Hindlimb muscle (tissue), 1 donor: ENCODE measurements at places on chromosomes 7 and 10. TPM values are rescaled to one million over a fixed set of nuclear protein-coding genes. Genes with fewer than 3 reads are reported as not detected.

WNT2 gene
- 1.1 TPM for polyA plus RNA-seq

TOMM7 gene
- 882 TPM for polyA plus RNA-seq

SEC24C gene
- 50.5 TPM for polyA plus RNA-seq

DNA sequence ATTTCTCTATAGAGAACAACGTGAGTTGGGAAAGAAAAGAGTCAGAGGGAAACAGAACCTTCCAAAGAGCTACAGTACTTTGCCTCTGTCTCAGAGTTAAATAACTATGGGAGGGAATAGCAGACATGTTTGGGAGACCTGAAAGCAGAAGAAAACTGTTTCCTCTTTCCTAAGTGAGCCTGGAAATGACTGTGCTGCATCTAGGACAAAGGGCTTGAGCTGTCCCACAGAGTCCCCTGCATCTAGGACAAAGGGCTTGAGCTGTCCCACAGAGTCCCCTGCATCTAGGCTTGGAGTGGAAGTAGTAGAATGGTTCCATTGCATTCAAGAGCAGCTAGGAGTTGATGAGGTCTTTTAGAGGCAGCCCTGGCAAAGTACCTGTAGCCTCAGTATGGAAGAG lies 149.7 kb downstream of the DKK1 start:
- no peak for DNase-seq

GRCh38 chr10:86690231-86690630 lies 21.9 kb downstream of the LDB3 start:
- no peak for DNase-seq

DNA sequence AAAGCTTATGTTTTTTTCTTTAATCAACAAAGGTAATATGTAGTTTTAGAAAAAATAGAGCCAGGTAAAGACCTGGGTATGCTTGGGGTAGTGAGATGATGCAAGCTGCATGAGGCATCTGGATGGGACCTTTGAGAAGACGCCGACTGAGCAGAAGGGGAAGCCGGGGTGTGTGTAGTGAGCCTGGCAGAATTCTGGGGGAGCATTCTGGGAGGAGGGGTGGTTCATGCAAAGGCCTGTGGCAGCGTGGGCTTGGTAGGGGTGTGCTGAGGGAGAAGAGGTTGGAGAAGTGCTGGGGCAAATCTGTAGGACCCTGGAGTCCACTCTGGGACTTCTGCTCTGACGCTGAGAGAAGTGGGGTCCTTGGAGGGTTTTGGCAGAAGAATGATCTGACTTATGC lies 33.9 kb upstream of the SHH start:
- no peak for DNase-seq

DNA sequence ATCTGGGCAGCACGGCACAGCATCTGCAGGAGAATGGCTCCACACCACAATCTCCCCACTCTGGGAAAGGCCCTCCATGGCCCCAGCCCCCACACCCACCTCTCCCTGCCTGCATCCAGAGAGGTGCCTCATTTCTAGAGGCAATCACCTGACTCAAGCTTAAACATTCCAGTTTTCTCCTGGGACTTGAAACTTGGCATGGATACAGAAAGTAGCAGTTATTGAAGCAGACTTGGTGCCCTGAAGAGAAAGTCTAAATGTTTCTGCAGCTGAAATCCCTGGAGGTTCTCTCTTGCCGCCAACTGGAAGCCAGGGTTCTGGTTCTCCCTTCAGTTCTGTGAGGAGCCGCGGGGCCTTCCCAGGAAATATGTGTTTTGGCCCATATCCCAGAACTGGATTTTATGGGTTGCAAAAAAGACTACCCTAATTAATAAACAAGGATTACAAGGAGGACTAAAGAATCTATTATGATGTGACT lies 122.8 kb downstream of the SKIDA1 start:
- DNase-seq = no peak

DNA sequence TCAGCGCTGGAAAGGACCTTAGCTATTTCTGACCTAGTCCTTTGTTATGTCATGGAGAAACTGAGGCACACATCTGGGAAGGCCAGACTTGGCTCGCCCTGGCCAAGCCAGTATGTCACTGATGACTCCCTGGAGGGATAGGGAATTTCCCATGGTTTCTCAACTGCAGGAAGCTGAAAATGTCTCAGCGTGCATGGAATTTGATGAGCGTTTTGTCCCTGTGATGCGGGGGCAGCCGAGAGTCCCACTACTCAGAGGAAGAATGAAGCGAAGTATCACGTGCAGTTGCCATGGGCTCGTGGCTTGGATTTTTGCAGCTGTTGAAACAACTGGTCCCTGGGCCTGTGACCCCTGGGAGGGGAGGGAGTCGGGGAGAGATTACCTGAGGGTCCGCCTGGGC lies 44.8 kb downstream of the CLIP2 start:
- DNase-seq = peak; percentile 31

DNA sequence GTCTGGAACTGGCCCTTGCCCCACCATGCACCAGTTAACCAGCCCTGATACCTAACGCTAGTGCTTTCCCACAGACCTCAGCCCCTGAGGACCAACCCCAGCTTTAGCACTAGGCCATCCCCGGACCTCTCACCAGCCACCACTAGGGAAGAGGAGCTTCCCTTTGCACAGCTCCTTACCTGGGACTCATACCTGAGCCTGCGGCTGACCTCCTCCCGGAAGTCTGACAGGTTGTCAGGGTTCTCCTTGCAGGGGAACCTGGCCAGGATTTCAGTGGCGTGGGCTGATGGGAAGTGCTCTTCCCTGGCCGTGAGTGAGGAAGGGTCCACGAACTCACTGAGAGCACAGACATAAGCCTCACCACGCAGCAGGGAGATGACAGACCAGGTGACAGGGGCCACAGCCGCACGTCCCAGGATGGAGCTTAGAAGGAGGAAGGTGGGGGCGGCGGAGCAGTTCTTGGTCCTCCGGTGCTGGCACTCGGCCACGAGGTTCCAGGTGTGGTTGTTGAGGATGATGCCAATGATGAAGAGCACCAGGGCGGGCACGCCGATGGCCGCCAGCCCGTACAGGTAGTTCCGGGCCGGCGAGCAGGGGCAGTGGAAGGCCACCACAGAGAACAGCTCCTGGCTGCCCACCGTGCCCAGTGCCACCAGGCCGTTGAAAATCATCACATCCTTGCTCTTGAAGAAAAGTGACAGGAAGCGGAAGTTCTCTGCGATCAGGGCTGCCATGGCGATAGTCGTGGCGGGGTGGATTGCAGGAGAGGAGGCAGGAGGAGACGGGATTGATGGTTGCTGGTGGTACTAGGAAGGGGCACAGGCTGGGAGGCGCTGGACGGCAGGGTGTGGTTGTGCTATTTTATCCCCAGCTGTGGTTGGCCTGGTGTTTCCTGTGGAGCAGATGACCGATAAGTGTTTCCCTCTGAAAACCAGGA lies 2.7 kb downstream of the CALHM2 start:
- DNase-seq = no peak

DNA sequence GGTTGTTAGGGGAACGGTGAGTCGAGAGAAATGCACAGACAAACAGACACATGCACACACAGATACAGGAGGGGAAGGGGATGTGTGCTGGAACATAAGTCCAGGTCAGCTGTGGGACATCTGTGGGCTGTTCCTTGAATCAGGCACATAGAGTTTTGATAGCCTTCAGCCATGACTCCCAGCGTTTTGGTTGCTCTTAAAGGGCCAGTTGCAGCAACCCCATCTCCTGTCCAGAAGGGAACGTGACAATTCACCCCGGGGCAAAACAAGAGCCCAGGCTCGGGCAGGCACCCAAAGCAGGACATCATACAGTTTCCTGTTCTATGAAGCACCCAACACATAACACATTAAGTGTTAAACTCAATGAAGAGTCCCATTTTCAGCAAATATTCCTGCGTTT lies 9.6 kb downstream of the INSYN2A start:
- DNase-seq = no peak

GRCh38 chr7:102063690-102064180 lies 222.9 kb upstream of the SH2B2 start:
- no peak for DNase-seq

- no peak for DNase-seq
These were observed 1.7 kb upstream of the HOXA13 start for GRCh38 chr7:27201580-27202017.

DNA sequence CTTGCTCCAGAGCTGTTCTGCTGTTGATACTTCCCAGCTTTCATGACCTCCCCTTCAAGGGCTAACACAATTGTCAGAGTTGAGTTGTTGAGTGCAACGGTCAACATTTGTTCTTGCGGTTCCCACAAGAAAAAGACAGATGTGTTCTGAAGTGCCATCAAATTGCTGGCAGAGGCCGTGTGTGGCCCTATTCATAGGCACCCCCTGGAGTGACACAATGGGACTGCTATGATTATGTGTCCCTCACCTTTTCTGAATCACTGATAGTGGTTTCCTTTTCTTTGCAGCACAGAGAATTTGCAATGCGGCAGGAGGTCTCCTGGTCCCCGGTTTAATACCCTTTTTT lies 5.8 kb upstream of the IGFBP1 start:
- no peak for DNase-seq

GRCh38 chr10:70459061-70459773 lies 17.7 kb upstream of the NODAL start:
- DNase-seq = no peak

- peak; percentile 77 for DNase-seq
These were observed 41.9 kb downstream of the ENO4 start for GRCh38 chr10:116891208-116891607.
